ENCODE measurements at places on chromosomes 4 and X.

- no peak for DNase-seq
These were observed 23.3 kb upstream of the BCOR start for GRCh38 chrX:40120838-40121580.

DNA sequence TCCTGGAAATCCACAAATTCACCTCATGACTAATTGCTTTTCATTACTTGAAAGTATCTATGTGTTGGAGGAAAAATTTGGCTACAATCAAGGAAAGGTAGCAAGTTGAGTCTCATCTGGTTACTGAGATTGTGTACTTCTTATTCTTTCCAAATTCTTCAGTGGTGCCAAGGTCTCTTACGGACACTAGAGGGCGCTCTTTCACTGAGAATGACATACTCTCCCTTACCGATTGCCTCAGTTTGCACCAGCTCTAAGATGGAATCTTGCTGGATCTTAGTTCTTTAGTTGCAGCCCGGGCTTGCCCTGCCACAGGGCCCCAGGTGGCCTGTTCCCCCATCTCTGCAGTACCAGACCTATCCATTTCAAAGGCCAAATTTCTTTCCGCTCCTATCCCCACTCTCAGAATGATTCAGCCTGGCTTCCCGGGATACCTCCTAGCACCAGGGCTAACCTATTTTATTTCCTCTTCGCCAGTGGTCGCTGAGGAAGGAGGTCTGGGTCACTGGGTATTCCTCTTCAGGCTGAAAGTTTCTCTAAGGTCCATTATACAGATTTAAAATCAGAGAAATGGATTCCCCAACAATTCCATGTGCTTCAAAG, 24.6 kb upstream of the GPR50 start:
- DNase-seq = no peak

DNA sequence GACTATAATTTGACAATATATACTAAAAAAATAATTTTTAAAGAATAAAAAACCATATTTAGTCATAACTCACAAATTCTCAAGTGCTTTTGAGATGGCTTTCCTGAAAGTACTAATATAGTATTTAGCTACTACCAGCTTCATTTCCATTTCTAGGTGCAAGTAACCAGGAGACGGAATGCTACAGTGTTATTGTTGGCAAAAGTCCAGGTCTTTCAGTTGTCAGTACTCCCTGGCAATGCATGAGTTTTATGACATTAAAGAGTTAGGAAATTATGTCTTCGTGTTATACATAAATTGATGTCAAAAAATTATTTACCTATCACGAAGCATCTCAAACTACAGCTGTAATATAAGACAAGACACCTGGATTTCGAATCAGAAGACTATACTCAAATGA, 45.0 kb downstream of the TMEM47 start:
- no peak for DNase-seq

DNA sequence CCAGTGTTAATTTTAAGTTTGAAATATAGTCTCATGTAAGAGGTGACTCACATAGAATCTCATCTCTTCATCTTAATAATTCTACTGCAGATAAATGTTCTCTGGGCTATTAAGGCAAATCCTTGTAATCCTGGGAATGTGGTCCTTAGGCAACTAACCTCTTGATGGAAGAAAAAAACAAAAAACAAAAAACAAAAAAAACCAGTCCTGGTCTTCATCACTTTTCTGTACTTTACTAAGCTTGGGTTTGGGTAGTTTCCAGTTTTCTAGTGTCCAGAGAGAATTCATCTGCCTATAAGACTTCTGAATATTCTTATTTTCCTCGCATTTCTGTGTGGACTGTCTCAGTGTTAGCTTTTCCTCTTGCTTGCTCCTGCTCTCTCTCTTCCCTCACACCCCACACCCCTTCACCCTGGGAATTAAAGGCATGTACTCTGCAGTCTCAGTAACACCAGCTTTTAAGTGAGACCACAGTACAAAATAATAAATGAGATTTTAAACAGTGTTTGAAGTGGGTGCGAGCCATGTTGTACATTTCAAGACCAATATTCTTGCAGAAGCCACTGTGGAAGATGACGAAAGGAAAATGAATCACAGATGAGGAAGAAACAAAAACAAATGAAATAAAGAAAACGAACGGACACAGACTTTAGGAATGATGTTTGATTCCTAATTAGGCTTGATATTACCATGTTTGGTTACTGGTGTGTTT, 51.7 kb downstream of the HAND2 start:
- no peak for DNase-seq

GRCh38 chr4:116018831-116019230, 905.4 kb upstream of the NDST4 start:
- no peak for DNase-seq

DNA sequence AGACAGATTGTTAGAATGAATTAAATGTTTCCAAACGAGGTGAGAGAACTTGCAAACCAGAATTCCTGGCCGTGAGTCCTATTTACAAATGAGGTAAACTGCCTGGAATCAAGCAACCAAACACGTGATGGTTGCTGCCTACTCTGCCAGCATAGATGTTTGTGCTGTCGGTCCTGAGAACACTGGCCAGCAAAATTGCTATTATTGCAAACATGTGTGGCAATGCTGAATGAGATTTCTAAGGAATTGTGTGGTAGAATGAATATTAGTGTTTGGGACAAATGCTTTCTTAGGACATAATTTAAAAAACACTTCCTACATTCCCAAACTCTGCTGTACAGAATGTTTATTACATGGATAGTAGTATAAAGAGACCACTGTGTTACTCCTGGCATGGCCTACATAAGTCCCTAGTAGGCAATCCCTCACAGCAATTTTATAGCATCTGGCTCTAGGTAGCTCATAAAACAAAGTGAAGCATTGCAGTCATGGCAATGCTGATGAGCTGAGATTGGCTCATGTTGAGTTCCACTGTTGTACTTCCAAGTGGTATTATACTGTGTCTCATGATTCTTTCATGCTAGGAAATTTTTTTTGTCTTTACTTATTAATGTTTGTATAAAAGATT, 605.2 kb upstream of the EPHA5 start:
- no peak for DNase-seq

Data from activated T-helper 9 cell treated with anti-CD3 and anti-CD28 coated beads, Interleukin-2, amount 50 U/mL, for 16 hours (primary cell).